HT1080 (cell line): ENCODE measurements at places on chromosomes 1 and 21. TPM values are rescaled to one million over a fixed set of nuclear protein-coding genes. Genes with fewer than 3 reads are reported as not detected.

Gene CFAP141
- not detected in 2 replicates for total RNA-seq

Gene TMEM82
- not detected in 2 replicates for total RNA-seq

Gene SGIP1
- 0.08 TPM in 1 of 2 replicates, not detected in the other for total RNA-seq

Gene RALGPS2
- total RNA-seq = 9.4 and 11.6 TPM in 2 replicates

Gene PRAMEF13
- not detected in 2 replicates for total RNA-seq

Gene C1orf185
- not detected in 2 replicates for total RNA-seq

Gene FOXD2
- total RNA-seq = 1.0 and 1.1 TPM in 2 replicates

Gene OSBPL9
- total RNA-seq = 28.5 and 34.3 TPM in 2 replicates
